ENCODE measurements at places on chromosomes 6 and 20.

GRCh38 chr6:168469521-168469920 lies 28.5 kb downstream of the SMOC2 start:
- no peak for DNase-seq

- no peak for DNase-seq
Observed at GRCh38 chr6:170473801-170474200, 79.3 kb downstream of the PSMB1 start.

DNA sequence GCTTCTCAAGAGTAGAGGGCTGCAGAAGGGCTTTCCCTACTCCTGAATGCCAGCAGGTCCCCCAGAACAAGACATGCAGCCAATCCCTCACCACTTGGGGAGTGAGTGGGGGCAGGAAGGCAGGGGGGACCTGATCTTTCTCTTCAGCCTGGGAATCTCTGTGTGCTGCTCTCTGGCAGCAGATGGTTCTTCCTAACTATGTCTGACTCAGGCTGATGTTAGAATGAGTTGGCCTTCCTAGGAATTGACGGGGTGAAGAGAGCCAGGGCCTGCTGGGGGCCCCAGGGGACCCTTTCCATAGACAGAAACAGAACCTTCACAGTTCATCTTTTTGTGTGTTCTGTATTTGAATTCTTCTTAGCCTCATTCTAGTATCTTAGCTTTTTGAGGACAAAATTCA lies 29.0 kb upstream of the TCP11 start:
- DNase-seq = no peak

GRCh38 chr6:130934848-130935585 lies 107.8 kb downstream of the SMLR1 start:
- DNase-seq = no peak

DNA sequence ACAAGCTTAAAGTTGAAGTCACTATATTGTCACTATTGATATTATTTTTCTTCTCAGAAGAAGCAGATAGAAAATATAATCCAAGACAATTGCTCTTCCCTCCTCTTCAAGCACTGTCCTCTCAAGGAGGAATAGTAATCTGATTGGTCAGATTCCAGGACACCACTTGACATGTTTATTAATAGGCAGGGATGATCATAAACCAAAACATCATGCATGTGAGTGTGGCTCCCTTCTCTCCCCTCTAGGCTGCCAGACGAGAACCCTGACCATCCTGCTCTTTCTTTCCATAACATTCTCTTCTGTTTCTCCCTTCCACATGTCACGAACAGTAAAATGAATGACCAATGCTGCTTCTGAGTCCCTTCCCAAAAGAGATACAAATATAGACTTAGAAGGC lies 7.5 kb downstream of the ATG5 start:
- DNase-seq = no peak

- DNase-seq = no peak
Observed at GRCh38 chr6:46921731-46922130, at the start of gene ADGRF5. Gene ADGRF5, minus strand, starts transcription at chr6:46921938. Its CDS starts 15,176 bp downstream, at chr6:46906762.

DNA sequence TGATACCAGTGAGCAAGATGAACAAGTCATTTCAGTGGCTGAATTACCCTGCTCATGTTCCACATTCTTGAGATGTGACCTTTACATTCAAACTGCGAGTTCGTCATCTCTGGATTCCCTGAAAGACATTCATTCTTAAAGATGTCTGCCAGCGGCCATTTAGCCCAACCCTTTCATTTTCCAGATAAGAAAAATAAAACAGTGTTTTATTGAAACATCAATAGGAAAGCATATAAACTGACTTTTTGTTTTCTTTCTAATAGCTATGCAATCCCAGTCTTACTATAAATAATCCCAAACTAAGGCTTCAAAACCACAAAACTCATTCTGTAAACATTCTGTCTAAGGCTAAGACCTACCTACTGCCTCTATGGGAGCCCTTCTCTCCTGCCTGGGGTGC lies 134.0 kb downstream of the SAMD5 start:
- no peak for DNase-seq

DNA sequence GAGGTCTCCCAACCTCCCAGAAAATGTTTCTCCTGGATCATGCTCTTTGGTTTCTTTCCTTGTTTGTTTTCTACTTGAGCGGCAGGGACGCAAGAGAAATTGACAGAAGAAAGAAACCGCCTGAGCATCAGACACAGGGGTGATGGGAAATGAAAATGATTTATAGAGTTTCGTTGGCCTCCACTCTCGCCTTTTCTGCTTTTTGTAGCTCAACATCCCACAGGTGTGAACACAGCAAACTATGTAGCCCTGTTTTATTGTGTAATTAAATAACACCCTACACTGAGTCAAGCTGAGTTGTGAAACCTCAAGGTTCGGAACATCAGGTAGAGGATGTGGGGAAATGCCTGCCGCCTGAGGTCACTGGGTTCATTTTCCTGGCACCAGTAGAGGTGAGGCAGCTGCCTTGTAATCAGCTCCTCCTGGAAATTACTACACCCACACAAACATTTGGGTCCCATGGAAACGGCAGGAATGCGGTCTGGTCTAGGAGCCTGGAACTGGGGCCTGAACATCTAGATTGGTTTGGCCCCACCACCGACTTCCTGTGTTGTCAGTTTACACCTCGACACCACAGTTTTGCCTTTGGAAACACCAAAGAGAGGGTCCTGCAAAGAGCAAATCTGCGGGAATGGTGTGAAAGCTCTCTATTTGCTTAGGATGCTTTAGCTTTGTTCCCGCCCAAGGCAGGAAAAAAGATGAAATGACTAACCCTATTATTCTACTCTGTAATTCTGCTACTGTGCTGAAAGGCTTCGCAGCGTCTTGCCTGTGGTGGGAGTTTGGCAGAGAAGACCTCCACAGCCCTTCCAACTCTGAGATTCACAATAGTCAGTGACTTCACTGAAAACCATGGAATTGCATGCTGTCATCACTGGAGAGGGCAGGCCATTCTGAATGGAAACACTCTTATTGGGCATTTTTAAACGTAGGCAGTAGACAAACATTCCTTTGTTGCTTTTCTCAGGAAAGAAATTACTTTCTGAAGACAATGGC lies 53.0 kb downstream of the ADAT2 start:
- no peak for DNase-seq

DNA sequence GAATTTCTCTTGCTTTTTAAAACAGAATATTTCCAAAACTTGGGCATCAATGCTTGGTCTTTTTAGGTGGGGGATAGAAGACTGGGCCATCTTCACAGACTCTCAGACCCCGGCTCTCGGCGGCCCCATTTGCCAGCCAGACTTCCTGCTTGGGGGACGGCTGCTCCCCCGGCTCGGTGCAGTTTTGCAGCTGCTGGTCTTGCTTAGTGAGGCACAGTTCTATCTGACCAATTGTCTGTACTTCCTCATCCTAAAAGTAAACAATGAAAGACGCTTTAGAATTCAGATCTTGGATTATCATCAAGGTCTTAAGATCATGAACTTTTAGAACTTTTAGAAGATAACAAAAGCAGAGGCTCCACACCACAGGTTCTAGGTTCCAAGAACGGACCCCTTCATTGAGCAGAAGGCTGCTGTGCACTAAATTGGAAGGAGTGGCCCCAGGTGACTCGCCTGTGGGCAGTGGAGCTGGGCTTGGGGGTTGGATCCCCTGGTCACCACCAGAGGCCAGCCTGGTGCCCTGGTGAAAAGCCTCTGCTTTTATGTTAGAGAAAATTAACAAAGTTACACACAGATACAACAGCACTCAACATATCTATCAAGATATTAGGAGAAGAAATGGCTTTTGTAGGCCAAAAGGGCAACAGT lies 26.7 kb downstream of the RNASET2 start:
- peak; percentile 59 for DNase-seq

- DNase-seq = no peak
Observed at GRCh38 chr6:2224847-2225382, 20.5 kb downstream of the GMDS start.

DNA sequence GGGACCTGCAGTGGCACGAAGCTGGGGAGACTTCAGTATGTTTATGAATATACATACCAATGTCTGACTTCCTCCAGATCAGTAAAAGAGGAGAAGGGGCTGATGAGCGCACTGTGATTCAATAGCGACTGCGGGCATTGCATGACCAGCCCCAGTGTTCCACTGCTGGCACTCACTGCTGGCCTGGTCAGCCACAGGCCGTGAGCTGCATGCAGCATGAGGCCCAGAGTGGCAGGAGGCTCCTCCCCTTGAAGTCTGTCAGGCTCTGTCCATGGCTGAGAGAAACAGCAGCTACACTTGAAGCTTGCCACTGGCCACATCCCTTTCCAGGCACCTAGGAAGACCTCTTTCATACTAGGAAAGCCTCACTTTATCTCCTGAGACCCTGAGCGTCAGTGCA lies 265.9 kb upstream of the CDYL start:
- no peak for DNase-seq

DNA sequence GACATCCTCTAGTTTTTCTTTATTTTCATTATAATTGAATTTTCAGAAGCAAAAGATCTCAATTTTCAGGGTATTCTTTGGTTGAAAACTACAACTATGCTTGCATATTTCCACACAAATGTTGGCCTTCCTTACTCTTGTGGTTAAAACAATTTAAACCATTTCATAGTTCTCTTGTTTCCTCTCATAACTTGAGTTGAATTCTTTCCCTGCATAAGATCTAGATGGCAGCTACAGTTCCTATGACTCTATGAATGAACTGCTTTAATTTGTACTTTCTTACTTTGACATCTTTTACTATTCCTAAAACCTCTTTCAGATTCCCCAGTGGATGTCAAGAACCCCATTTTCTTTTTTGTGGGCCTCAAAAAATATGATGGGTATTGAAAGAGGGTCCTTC lies 564.5 kb downstream of the NKAIN2 start:
- DNase-seq = no peak
